Psoas muscle (tissue), 8 donors: ENCODE measurements at places on chromosomes 16 and 17. TPM values are rescaled to one million over a fixed set of nuclear protein-coding genes. Genes with fewer than 3 reads are reported as not detected.

Gene BRICD5
- total RNA-seq, result 3.0 TPM

Gene CD300H
- not detected for total RNA-seq

GRCh38 chr17:48102043-48102750 is 919 bp upstream of the CBX1 start:
- no peak for DNase-seq

GRCh38 chr17:55793272-55793671 is 42.4 kb downstream of the PCTP start:
- DNase-seq, result no peak

DNA sequence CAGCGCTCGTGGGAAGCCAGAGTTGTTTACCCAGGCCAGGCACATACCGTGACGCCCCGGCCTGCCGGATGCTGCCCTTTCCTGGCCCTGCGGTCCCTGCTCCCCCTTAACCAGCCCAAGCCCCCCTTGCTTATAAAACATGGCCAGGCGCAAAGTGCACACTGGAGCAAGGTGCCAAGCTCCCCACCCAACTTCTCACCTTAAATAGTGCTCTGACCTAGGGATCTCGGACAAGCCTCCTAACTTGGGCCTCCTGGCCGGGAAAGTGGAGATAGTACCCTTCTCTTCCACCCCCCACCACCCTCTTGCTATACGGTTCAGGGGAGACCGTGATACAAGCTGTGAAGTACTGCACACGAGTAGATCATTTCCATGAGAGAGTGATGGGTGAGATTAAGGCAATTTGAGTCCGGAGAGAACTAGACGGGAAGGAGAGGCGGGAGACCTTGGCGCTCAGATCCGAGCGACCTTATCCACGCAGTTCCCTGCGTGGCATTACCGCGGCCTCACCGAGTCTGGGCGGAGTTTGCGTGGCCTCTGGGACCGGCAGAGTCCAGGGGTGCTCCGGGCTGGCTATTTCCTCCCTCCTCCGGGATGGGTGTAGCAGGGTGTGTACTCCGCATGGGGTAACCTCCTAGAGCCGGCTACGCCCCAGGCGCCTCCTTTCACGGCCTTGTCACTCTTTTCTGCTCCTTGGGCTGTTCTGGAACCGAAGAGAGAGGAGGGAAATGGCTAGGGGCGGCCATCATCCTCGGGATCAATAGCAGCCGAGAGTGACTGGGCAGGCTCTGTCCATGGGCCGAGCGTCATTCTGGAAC is 4.4 kb upstream of the LHX1 start:
- DNase-seq, result peak; percentile 41

DNA sequence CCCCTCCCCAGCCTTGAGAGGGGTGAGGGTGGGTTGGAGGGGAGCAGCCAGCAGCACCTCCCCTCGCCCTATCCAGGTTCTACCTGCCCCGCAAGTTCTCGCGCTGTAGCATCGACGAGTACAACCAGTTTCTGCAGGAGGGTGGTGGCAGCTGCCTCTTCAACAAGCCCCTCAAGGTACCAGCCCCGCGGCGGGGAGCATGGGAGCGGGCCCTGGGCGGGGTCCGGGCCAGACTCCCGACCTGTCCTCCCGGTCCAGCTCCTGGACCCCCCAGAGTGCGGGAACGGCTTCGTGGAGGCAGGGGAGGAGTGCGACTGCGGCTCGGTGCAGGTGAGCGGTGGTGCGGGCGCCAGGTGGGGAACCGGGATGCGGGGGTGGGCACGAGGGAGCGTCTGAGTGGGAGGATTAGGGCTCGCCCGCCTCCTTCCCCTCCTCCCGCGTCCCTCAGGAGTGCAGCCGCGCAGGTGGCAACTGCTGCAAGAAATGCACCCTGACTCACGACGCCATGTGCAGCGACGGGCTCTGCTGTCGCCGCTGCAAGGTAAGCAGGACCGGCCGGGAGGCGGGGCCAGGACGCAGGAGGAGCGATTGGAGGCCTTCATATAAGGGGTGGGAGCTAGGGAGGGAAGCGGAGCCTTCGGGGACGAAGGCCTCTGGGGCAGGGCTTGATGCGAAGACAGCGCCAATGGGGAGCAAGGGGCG is 16.5 kb downstream of the ADAM11 start:
- peak; percentile 93 for DNase-seq

Gene PYDC1
- total RNA-seq, result not detected

Gene TNFRSF17
- total RNA-seq, result not detected

DNA sequence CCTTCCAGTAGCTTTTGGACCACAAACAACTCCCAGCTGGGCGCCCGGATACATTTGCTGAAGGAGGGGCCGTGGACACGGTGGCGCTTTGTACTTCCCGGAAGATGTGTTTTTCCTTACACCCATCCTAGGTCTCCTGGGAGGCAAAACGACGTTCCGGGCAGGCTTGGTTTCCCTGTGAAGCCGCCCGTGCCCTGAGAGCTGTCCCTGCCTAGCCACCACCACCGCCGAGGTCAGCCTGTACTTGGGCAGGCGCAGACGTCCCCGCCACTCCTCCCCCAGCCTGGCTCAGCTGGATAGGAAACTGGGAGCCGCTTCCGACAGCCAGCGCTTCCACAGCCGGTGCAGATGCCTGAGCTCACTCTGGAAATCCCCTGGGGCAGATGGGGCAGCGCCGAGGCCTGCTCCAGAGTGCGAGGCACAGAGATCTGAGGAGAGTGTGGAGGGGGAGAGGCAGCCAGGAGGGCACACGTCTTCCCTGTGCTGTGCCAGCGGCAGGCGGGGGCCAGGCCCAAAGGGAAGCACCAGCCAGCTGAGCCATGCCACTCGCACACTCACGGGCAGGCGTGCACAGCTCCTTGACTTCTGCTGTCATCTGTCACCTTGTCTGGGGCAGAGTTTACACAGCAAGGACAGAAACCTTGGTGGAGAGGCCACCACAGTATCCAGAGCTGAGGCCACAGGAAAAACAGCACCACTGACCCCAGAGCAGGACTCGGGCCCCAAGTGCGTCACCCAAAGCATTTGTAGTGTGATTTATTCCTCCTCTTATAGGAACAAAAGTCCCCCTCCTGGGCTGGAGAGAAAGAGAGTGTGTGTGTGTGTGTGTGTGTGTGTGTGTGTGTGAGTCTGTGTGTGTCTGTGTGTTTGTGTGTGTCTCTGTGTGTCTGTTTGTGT is 3.0 kb downstream of the RHBDF2 start:
- DNase-seq, result peak; percentile 81

DNA sequence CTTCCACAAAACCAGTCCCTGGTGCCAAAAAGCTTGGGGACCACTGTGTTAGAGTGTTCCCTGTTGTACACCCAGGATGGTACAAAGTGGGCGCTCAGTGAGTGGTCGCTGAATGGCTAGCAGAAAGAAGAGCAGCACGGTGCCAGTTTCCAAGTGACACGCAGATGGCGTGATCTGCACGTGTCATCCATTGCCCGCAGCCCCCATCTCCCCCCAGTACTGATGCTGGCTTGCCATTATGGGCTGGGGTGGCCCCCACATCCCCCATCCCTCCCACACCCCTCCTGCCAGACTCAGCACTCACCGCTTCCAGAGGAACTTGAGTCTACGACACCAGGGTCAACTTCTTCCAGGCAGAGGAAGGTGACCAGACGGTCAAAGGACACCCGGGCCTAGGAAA is 36.5 kb downstream of the ABCC6 start:
- no peak for DNase-seq

- no peak for DNase-seq
Measured at GRCh38 chr17:27244011-27244410, 49.9 kb upstream of the WSB1 start.

DNA sequence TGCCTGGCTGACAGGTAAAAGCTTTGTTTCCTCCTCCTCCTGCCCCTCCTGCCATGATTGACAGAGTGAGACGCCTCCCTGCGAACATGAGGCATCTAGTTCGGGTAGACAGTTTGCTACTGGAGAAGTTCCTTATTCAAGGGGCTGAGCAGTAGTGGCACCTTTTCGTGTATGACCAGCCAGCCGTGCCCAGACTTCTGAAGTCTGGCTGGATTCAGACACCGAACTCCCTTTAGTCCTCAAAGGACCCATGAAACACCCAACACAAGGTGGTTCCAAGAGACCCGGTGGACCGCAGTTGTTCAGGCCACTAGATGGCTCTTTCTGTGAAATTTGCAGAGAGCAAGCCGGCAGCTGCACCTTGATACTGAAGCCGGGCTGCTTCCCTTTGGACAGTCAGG is 192.8 kb downstream of the XYLT1 start:
- DNase-seq, result peak; percentile 58

GRCh38 chr17:7883781-7884386 is 4.7 kb upstream of the CHD3 start:
- no peak for DNase-seq

Gene NEK8
- 0.69 TPM for total RNA-seq

DNA sequence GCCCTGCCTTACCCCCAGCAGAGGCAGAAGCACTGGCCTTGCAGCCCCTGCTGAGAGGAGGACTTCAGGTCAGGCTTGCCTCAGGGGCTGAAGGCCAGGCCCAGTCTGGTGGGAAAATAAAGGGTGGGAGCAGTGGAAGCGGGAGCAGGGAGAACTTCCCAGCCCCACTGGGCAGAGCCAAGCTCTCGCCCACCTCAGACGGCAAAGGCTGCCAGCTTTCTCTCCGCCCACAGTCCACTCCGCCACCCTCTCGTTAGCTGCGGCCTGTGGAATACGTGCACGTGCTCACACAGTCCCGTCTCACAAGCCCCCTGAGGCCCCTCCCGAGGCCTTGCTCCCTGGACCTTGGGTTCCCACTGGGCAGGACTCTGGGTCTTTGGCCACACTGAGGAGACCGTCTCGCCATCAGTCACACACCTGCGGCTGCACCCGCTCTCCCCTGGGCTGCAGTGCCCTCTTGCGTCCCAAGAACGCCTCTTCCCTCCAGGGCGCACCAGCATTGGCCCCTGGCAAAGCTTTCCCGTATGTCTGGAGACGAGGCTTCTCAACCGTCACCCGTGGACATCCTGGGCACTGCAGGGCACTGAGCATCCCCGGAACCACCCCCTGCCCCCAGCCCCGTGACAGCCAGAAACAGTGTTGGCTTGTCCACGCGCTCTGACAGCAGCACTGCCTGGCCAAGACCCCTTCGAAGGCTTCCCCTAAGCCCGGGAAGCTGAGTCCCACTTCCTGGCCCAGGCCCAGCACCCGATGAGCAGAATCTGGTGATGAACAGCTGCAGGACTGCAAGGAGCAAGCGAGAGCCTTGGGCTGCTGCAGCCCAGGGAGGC is 8.3 kb downstream of the MRPL28 start:
- DNase-seq, result peak; percentile 70

GRCh38 chr17:36703860-36704266 is 102.5 kb downstream of the MRM1 start:
- peak; percentile 27 for DNase-seq

DNA sequence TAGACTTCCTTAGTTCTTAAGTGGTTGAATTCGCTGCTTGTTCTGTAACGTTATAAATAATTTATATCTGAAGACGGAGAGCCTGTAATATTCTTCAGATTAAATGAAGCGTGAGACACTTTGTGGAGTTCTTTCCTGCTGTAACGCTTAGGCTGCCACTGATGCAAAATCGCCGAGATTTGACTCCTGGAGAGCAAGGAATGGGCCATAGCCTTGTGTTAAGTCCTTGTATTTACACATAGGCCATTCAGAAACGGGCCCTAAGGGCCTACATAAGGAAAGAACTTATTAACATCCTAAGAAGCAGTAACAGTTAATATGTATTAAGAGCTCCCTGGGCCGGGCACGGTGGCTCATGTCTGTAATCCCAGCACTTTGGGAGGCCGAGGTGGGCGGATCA is 936 bp downstream of the EMC6 start:
- no peak for DNase-seq

Gene HLF
- total RNA-seq, result 4.2 TPM

DNA sequence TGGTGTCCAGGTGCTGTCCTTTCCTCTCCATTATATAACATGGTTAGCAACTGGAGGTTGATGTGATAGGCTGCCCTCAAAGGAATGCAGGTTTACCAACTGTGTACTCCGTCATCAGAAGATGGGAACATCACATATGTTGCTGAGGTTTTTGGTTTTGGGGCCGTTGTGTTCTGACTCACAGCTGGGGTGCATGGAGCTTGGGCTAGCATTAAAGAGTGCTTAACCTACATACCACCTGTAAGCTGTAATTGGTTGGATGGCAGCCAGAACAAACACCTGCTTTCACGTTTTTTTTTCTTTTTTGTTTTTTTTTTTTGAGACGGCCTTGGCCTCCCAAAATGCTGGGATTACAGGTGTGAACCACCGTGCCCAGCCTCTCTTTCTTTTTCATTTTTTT is 20.9 kb downstream of the TMEM11 start:
- DNase-seq, result no peak

- DNase-seq, result no peak
Measured at GRCh38 chr16:85845266-85845665, 45.8 kb downstream of the COX4I1 start.

DNA sequence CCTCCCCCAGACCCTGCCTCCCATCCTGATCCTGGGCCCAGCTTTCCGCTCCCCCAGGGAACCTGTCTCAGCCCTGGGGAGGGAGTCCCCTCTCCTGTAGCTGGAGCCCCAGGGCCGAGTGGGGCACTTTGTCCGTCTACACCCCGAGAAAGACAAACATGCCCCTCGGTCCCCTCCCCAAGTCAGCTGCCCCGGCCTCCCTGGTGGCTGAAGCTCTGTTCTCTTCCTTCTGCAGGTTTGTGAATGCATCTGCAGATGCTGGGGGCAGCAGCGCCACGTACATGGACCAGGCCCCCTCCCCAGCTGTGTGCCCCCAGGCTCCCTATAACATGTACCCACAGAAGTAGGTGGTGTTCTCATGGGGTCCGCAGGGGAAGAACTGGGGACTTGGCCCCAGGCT is 20.8 kb downstream of the STAT5A start:
- no peak for DNase-seq

- DNase-seq, result peak; percentile 70
Measured at GRCh38 chr16:30744183-30744582, 4.0 kb upstream of the PHKG2 start.

Gene CNGB1
- not detected for total RNA-seq

Gene DPH1
- total RNA-seq, result 40.6 TPM

Gene LGALS9C
- total RNA-seq, result not detected

Gene ARL4D
- 1.7 TPM for total RNA-seq

DNA sequence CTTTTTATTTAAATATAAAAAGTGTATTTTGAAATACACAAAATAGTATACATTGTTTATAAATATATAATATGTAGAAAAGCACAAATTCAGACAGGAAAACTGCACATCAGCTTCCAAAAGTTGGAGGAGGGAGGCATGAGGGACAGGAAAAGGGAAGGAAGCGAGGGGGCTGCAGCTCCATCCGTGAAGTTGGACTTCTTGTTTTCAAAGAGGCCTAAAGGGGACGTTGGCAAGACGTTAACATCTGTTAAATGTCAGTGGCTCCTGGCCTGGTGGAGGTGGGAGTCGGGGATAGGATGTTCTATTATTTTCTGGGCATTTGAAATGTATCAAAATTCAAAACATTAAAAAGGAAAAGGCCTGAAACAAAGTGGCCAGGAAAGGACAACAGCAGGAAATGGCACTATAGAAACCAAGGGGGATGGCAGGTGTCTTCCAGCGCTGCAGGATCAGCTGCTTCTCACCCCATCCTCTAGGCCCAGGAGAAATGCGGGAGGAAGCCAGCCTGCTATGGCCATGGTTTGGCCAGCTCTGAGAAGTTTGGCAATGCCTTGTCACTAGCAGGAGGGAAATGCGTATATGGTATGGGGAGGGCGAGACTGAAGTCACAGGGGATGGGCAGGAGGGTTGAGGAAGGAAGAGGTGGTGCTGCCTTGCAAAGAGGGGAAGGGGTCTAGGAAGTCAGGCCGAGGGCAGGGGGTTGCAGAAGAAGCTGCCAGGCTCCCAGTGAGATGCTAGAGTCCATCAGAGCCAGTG is 6.4 kb downstream of the CMTM2 start:
- no peak for DNase-seq
